ENCODE measurements at places on chromosomes 11 and 22.

DNA sequence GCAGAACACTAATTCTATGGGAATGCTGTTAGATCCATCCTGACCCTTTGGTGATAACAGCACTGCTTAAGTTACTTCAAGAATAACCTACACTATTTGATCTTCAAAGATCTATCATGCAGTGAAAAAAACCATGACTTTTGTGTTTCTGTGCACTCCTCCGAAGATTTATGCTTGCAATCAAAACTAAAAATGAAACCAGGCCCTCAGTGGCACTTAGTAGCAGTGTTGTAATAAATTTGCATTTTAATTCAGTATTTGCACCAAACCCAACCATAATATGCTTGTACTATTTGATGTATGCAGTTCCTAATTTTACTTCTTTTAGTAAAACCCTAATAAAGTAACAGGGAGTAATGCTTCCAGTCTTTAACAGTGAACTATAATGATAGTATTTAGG is 130.7 kb downstream of the SOX6 start:
- no peak for DNase-seq

GRCh38 chr11:84819128-84819527 is 808.0 kb downstream of the DLG2 start:
- peak; percentile 45 for DNase-seq

- DNase-seq: peak; percentile 78
Observed at GRCh38 chr11:694563-695287, at the start of gene DEAF1. Gene DEAF1, minus strand, starts transcription at chr11:695222. Its CDS starts 175 bp downstream, at chr11:695047.

DNA sequence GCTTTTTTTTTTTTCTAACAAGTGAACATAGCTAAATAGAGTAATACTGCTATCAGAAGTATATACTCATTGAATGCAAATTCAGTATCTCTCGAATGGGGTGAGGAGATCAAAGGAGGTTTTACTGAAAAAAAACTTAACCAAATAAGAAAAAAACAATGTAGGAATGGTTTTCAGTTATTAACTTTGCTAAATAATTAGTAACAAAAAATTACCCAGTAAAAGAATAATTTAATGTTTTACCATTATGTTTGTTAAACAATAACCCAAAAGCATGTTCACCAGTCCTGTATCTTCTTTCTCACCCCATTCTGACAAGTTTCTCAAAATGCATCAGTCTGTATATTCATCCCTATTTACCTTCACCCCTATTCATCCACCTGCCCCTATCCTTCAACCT is 22.6 kb upstream of the CTSC start:
- no peak for DNase-seq

- no peak for DNase-seq
Observed at GRCh38 chr11:2745511-2745910, 45.7 kb upstream of the KCNQ1OT1 start.

- no peak for DNase-seq
Observed at GRCh38 chr11:2204361-2205213, 33.0 kb upstream of the TH start.

DNA sequence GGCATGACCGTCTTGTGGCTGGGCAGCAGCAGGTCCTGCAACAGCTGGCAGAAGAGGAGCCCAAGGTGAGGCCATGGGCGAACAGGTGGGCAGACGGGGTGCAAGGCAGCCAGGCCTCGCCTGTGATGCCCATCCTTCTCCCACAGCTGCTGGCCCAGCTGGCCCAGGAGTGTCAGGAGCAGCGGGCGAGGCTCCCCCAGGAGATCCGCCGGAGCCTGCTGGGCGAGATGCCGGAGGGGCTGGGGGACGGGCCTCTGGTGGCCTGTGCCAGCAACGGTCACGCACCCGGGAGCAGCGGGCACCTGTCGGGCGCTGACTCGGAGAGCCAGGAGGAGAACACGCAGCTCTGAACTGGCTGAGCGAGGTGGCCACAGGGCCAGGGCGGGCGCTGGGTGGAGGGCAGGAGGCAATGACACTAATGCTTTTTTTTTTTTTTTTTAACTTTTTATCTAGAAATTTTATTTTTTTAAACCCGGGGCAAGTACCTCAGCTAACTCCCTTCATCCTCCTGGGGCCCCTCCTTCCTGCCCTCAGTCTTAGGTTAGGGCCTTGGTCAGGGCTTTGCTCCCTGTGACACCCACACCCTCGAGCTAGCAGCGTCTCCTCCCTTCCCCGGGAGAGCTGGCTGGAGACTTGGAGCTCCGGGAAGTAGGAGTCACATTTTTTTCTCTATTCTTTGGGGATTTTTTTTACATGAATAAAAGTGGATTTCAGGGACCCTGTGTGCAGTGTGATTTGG is 16.0 kb downstream of the PLCB3 start:
- no peak for DNase-seq

All from NCI-H510A treated with DMSO at 0.1 percent for 48 hours (cell line).